ENCODE measurements at places on chromosomes 4 and X. TPM values are rescaled to one million over a fixed set of nuclear protein-coding genes. Genes with fewer than 3 reads are reported as not detected.

DNA sequence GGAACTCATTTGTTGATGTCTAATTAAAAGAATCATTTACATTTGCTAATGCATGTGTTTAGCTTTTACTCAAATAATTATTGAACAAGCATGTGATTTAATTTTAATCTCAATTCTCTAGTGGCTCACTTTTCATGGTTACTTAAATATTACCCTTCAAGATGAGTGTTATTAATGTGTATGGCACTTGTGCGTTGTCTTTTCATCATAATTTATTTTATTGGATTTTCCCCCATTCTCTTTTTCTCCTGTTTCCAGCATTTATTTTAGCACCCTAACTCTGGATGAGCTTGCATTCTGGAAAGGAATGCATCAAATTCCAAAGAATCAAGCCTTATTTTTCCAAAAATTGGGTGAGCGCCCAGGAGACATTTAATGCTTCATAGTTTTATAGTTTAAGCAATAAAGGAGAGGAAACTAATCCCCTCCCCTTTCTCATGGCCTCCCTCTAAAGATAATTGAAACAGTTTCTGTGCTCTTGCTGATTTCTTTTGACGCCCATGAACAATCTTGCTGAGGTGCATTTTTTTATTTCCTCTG is 191.1 kb upstream of the FAT4 start:
- no peak for DNase-seq

GRCh38 chr4:153785910-153786721 is 2.8 kb downstream of the SFRP2 start:
- DNase-seq = no peak

DNA sequence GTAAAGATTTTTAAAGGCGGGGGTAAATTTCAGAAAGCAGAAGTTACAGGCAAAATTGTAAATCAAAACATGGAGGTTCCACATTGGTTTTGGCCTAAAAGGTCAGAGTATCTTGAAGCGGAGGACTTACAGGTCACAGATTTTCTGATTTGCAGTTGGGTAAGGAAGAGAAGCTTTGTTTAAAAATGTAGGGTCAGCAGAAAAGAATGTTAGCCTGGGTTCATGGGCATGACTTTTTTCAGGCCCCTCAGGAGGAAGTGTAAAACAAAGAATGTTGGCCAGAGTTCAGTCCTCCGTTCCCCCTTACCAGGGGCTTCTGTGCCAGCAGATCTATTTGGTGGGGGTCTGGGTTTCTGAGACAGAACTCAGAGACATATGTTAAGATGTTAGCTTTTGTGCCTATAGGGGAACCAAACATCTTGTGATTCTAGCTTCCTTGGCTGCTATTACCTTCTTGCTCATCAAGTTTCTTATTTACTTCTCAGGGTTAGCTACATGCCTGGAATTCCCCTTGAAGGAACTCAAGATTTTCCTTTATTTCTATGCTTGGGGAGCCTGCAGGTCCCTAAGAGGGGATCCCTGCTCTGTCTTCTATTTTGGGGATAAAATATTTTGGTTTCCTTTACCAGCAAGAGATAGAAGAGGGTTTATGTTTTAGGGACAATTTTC is 160.3 kb downstream of the ANK2 start:
- no peak for DNase-seq

The ADRA2C gene
- polyA plus RNA-seq = 0.75 TPM

GRCh38 chr4:158667651-158668198 is 4.0 kb downstream of the C4orf46 start:
- DNase-seq = no peak

The HSFX2 gene
- polyA plus RNA-seq = 0.70 TPM

The NEIL3 gene
- 0.10 TPM for polyA plus RNA-seq

DNA sequence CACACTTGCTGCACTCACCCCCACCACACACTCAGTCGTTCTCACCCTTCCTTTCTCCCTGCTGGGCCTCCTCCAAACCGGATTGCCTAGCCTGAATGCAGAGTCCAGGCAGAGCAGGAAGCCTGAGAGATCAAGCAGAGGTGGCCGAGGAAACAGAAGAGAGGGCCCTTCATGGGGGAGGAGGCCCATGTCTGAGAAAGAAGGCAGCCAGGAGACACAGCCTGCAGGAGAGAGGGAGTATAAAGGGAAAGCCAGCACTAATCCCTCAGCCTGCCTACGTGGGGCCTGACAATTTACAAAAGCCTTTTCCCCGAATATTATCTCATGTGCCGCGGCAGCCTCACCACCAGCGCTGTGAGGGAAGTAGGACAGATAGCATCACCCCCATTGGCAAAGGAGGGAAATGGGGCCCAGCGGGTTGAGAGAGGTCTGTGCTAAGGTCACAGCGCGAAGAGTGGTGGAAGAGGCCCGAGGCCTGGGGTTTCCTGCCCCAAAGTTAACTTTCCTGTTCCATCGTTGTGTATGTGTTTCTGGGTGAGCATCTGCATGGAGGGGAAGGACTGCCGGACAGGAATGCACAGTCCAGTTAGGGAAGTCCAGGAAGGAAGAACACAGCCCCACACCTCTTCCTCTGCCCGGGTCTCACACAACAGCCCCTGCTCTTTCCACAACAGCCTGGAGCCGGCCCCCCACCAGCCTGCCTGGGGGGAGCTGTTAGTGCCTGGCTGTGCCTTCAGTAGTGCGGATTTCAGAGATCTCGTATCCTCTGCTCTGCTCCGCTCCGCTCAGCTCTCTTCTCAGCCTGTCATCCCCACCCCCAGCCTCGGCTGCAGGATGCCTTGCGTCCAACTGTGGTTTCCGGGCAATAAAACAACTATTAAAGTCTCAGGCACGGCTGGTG is 50.9 kb upstream of the BCOR start:
- no peak for DNase-seq

GRCh38 chrX:119235051-119235511 is 1.0 kb upstream of the PGRMC1 start:
- DNase-seq = peak; percentile 24

- DNase-seq = peak; percentile 67
Measured at GRCh38 chr4:1356181-1356998, 9.4 kb downstream of the UVSSA start.

GRCh38 chrX:149004936-149005335 is 500.2 kb downstream of the IDS start:
- DNase-seq = no peak

DNA sequence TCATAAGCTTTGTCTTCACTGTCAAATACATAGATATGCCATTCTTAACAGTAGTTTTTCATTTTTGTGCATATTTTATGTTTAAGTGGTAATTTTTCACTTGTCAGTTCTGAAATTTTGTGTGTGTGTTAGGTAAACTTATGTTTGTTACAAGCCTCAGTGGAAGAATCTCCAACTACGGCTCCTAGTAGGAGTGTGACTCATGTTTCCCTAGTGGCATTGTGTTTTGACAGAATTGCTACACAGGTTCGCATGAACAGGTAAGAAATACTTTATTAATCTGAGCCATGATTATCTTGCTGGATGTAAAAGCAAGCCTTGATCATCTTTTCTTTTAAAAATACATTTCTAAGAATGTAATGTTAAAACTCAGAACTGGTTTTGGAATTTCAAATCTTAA is 94.4 kb downstream of the BLTP1 start:
- no peak for DNase-seq

GRCh38 chr4:75561789-75562188 is 5.9 kb downstream of the ODAPH start:
- no peak for DNase-seq

The IL2 gene
- not detected for polyA plus RNA-seq

- DNase-seq = no peak
Measured at GRCh38 chr4:16160457-16160856, 65.8 kb downstream of the TAPT1 start.

The SFRP2 gene
- polyA plus RNA-seq = 0.63 TPM

DNA sequence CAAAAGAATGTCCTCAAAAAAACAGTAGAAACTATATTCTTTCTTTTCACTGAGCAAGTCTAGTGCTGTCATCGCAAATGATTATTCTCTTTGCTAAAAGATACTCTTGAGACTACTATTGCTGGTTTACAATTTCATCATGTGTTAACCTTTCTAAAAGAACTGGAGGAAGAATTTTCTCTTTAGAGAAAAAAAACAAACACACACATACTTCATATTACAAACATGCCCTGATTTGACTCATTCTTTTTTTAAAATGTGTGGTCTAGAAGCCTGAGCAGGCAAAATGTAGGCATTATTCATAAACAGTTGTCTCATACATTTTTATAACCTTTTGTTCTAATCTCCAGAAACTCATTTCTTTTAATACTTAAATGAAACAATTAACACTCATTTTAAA is 60.6 kb upstream of the FAT4 start:
- no peak for DNase-seq

The CNKSR2 gene
- 1.3 TPM for polyA plus RNA-seq

- no peak for DNase-seq
Measured at GRCh38 chr4:55303760-55304165, 42.3 kb upstream of the SRD5A3 start.

The AWAT1 gene
- not detected for polyA plus RNA-seq

GRCh38 chr4:7160439-7160838 is 31.9 kb upstream of the SORCS2 start:
- DNase-seq = no peak

The SLC6A14 gene
- not detected for polyA plus RNA-seq

GRCh38 chr4:113958766-113959538 is 20.5 kb downstream of the ARSJ start:
- no peak for DNase-seq

The LGI2 gene
- polyA plus RNA-seq = 1.0 TPM

GRCh38 chr4:140757232-140757630 is 1.0 kb upstream of the TBC1D9 start:
- DNase-seq = no peak

- DNase-seq = no peak
Measured at GRCh38 chrX:52422884-52423283, 54.1 kb downstream of the XAGE2 start.

The IL15 gene
- 2.6 TPM for polyA plus RNA-seq

The FAM50A gene
- polyA plus RNA-seq = 42.8 TPM

The HHIP gene
- 4.2 TPM for polyA plus RNA-seq

DNA sequence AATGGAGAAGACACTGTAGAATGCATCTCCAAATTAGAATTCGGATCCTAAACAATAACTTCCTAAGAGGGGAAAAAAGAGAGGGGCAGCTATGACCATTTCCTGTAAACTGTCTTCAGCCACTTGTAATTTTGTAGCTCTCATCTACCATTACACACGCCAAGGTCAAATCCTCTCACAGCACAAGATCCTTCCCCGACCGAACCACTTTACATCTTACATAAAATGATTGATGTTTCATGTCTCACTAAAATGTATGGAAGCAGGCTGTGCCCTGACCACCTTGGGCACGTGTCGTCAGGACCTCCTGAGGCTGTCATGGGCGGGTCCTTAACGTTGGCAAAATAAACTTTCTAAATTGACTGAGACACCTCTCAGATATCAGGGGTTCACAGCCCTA is 24.1 kb upstream of the PBDC1 start:
- DNase-seq = peak; percentile 53

GRCh38 chr4:126396703-126397102 is 1081.9 kb downstream of the FAT4 start:
- DNase-seq = no peak

DNA sequence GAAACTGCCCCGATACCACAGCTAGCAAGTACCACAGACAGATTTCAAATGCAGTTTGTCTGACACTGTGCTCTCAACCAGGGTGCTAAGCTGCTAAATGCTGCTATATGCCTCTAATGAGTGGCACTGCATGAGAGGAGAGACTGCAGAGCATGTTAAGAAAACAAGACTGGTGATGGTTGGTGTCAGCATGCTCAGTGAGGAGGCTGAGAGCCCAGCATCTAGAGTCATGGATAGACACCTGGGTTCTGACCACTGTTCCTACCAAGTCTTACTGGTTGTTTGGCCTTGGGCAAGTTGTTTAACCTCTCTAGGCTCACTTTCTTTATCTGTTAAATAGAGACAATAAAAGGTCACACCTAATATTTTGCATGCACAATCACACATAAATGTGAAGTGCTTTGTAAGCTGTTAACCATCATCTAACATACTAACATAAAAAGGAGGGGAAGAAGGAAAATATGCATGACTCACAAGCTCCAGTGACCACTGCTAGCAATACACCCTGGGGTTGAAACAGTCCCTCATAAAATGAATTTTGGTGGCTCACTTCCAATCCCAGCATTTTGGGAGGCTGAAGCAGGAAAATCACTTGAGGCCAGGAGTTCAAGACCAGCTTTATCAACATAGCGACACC is 20.7 kb downstream of the HHIP start:
- no peak for DNase-seq

The EPHA5 gene
- polyA plus RNA-seq = 0.29 TPM

DNA sequence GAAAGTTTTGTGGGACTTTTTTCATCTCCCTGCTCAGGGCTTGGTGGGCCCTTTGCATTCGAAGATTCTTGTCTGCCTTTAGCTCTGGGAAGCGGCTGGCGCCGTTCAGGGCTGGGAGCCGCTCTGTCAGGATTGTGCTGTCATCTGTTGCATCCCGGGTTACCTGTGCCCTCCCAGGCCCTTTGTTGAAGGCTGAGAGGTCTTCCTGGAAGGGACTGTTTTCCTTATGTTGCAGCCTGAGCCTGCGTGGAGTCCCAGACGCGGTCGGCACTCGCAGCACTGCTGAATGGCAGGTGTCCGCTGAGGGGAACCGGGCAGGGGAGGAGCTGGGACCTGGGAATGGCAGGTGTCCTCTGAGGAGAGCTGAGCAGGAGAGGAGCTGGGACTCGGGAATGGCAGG is 15.9 kb downstream of the RGS12 start:
- DNase-seq = peak; percentile 9

GRCh38 chrX:45233531-45233930 is 32.9 kb upstream of the DIPK2B start:
- DNase-seq = no peak

DNA sequence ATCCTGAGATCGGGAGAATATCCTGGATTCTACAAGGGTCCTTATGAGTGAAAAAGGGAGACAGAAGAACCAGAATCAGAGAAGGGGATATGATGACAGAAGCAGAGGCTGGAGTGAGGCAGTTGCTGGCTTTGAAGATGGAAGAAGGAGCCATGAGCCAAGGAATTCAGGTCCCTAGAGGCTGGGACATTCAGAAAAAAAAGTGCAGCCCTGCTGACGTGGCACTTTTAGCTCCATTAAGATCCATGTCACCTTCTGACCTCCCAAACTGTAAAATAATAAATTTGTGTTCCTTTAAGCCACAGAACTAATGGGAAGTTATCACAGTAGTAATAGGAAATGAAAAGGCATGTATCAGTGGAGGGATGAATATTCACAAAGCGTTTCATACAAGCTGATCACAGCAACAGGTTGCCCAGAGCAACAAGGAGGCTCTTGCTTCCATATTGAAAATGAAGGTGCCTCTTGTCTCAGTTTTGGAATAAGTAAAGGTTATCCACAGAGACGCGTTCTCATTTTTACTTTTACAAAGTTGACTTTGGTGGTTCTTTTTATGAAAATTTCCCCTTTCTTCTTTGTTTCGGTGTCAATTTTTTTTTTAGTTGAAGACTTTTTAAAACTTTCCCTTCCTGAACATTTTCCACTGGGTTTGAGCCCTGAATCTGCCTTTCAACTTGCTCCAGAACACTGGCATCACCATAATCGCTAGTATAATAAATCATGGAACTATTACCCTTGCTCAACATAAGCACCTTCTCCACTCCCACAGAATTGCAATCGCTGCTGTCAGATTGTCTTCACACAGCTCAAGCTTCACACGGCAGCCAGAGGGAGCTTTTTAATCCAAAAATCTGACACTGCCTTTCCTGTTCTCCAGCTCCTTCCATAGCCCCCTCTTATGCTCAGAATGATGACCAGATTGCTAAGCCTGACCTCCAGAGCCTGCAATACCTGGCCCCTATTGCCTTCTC is 127.6 kb upstream of the RBPJ start:
- no peak for DNase-seq

The LONRF3 gene
- polyA plus RNA-seq = 2.8 TPM

- DNase-seq = no peak
Measured at GRCh38 chr4:7716010-7716721, 223.5 kb downstream of the AFAP1 start.

GRCh38 chr4:23775694-23776093 is 114.2 kb downstream of the PPARGC1A start:
- no peak for DNase-seq

GRCh38 chr4:182968917-182969650 is 51.9 kb upstream of the DCTD start:
- DNase-seq = no peak

The ENPP6 gene
- 11.3 TPM for polyA plus RNA-seq
